NCI-H226 (cell line): ENCODE measurements at places on chromosomes 2 and 18.

DNA sequence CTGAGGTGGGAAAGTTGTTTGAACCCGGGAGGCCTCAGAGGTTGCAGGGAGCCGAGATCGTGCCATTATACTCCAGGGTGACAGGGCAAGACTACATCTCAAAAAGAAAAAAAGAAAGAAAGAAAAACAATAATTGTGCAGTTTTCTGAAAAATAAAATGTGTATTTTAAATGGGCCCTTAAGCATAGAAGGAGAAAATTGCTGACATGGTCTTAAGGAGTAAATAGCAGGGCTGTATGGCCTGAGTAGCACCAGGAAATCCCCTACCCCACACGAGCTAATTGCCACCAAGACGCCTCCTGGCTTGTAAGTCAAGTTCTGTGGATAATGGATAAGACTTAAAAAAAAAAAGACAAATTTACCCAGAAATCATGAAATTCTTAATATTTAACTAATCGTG, 271.4 kb upstream of the NCKAP5 start:
- no peak for DNase-seq

- no peak for DNase-seq
These were observed 250.8 kb upstream of the TCF4 start for GRCh38 chr18:55838841-55839240.

DNA sequence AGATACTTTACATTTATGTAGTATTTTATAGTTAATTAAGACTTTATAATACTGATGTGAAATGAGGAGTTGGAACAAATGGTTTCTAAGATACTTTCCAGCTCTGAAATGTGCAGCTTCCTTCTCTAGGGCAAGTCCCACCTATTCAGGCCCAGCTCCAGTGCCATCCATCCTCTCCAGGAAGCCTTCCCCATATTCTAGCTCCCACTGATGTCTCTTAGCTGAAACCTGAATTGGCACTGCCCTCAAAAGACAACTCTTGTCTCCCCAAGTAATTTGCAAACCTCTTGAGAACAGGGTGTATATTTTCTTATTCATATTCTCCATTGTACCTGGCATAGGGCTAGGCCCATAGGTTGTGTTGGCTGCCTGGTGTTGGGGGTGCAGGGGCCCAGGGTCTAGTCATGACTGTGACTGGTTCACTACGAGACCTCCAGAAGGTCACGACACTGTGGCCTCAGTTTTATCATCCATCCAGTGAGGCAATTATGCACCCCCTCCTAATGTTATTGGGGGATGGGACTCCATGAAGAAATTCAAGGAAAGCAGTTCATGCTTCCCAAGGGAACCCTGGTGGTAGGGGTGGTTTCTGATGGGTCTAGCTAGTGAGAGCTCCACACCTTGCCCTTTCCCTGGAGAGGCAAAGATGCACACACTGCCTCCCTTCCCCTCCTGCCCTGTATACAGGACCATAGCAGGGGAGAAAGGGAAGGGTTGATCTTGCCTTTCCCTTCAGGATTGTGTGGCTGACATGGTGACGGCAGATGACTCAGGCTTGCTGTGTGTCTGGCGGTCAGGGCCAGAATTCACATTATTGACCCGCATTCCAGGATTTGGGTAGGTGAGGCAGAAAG, 2.8 kb downstream of the WDR54 start:
- DNase-seq: no peak

DNA sequence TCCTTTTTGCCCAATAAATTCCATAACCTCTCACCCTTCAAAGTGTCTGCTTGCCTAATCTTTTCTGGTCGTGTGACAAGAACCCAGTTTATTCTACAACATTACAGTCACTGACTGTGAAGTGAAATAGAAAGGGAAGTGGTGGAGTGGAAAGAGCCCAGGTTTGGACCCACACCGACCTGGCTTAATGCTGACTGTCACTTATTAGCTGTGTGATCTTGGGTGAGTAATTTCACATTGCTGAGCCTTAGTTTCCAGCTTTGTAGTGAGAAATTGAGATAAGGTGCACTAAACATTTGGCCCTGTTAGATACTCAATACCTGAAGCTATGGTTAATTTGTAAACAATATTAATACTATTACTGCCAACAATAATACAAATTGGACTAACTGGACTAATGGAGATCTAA, 291.1 kb downstream of the AGPS start:
- no peak for DNase-seq

DNA sequence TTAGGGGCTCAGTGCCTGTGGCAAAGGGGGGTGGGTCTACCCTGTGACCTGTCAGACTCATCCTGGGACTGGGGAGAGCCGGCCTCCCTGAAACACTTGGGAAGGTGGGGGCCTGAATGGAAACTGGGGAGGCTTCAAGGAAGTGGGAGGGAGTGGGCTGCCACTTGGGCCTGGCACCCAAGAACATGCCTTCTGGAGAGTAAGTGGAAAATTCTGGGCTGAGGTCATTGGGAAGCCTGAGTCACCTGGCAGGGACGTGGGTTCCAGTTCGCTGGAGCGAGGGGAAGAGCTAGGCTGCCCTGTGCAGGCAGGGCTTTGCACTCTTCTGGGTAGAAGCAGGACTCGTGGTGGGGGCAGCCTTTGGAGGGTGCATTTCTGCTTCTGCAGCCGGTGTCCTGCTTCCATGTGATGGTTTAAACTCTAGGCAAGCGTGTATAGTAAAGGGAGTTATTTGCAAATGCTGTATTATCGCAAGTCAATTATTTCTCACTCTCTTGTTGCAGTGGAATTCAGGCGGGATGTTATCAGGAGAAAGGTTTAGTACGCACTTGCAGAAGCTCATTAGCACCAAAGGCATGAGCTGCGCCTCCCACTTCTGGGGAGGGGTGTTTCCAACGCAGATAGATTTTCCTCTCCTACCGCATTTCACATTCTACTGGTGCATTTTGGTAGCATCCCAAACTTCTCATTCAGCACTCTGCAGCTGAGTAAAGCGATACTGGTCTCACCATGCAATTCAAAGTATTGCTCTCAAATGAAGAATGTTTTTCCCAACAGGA, 3.8 kb downstream of the LRRFIP1 start:
- DNase-seq: peak; percentile 48

GRCh38 chr2:231160701-231161100, 35.9 kb upstream of the HTR2B start:
- DNase-seq: no peak

GRCh38 chr2:226380679-226381078, 418.9 kb downstream of the IRS1 start:
- no peak for DNase-seq

DNA sequence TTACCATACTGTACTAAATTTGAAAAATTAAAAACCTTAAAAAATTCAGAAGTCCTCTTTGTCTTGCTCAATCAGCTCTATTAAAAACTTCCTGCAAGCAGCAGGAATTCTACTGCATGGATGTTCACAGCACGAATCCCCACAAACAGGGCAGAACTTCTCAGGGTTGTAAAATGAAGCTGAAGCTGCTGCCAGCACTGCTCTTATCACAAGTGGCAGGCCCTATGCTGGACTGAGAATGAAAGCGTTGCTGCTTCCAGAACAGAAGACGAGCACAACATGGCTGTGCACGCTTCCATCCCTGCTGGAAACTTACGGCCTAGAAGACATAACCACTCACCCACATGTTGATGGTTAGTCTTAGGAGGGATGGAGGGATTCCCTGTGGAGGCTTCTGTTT, 134.0 kb downstream of the RAB3GAP1 start:
- DNase-seq: no peak
